ENCODE measurements at places on chromosomes 6 and 20. TPM values are rescaled to one million over a fixed set of nuclear protein-coding genes. Genes with fewer than 3 reads are reported as not detected.

GRCh38 chr6:37624121-37624520 lies 73.6 kb downstream of the MDGA1 start:
- DNase-seq, result no peak

- DNase-seq, result no peak
These were observed 49.2 kb upstream of the SASH1 start for GRCh38 chr6:148293181-148293995.

DNA sequence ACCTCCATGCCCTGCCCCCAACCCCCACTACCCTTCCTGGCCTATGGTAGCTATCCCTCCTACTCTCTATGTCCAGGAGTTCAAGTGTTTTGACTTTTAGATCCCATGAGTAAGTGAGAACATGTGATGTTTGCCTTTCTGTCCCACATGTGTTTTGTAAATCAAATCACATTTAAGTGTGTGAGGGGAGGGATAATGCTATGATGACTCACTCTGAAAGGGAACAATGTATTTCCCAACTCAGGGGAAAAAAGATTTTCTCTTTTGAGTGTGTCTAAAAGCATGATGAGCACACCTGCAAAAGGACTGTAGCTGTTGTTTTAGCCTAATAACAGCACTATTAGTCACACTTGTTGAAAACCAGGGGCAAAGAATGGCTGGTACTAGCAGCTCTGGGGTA lies 193.7 kb downstream of the GJA10 start:
- DNase-seq, result no peak

DNA sequence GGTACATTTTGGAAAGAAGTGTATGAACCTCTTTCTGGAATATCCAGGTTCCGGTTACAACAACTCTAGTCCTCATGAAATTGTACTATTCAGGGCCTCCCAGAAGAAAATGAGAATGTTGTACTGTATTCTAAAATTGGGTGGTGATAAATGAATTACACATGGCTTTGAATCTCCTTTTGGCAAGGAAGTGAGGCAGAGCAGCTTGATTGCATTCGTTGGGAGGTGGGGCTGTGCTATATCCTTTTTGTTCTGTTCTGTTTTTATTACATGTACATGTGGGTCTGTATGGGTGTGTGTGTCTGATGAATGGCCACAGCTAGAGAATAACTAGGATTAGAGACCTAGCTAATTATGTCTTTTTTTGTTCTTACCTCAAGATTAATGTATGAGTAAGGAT lies 37.8 kb upstream of the SNRPB2 start:
- DNase-seq, result no peak

- no peak for DNase-seq
These were observed 15.5 kb upstream of the TCFL5 start for GRCh38 chr20:62876902-62877816.

DNA sequence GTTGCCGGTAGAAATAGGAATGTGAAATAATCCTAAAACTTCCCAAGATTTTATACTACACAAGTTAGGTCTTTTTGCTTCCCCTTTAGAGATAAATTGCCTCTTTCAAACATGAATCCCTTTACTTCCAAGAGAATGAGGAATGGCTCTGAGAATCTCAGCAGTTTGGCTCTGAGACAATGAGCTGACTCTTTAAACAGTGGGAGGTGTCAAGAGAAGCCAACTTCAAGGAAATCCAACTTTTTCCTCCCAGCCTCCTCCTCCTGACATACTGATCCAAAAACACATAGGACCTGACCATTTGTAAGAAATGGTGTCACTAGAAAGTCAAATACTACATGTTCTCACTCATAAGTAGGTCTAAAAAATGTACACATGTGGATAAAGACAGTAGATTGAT lies 154.2 kb downstream of the ALDH8A1 start:
- no peak for DNase-seq

DNA sequence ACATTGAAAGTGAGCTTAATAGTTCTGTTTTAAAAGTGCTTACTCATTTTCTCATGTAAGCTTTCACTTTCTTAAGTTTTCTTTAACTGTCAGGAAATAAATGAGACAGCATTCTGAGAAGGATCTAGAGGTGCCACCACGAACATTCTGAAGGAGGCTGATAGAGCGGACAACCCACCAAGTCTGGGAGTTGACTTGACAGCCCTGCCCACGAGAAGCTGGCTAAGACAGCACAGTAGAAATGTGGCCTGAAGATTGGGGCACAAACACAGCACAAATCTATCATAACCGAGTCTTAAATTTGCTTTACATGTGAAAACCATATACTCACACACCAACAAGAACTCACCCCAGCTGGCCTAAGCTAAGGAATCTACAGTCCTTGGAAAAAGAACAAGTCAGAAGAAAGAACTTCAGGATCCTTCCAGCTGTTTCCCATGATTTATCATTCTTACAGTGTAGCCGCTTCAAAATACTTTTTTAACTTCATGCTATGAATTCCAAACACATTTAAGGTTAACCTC lies 144.2 kb upstream of the TNFAIP3 start:
- DNase-seq, result no peak

DNA sequence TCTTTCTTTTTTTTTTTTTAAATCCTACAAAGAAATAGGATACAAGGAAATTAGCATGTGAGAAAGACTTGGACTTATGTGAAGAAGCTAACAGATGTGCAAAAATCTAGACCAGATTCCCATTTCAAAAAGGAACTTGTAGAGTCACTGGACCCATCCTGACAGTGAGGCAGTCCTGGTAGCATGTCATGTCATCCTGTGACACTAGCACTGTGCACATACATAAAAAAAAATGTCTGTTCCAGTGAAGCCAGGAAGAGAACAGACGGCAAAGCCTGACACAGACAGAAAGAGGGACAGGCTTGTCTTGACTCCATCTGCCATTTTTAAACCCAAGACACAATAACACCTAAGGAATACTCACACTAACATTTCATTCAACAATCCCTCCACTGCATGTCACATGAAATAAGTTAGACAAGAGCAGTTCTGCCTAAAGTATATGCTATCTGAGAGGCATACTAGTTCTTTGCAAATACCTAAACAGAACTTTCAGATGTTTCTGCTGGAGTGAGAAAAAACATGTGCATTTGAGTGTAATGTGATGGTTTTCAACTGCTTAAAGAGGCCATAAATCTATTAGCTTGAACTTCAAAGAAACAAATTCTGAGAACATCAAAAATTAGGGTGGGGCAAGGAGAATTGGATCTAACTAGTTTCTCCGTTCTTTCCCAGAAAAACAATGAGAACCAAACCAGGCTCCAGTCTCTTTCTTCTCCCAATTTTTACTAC lies 159.6 kb downstream of the BACH2 start:
- no peak for DNase-seq

DNA sequence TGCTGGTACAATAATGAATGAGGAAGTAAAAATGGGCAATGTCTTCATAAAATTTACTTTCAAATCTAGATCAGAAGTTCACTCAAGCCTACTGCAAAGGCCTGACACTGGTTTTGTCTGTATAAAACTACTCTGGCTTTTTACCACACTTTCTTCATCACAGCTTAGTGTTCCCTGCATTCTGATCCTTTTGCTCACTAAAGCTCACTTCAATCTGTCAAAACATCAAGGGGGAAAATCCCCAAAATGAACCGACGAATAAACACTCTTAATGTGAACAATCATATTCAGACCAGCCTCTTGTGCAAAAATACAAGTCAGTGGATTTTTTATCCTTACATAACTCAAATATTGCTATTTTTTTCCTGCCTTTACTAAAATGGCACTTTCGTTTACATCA lies 98.5 kb downstream of the PRDM1 start:
- no peak for DNase-seq

DNA sequence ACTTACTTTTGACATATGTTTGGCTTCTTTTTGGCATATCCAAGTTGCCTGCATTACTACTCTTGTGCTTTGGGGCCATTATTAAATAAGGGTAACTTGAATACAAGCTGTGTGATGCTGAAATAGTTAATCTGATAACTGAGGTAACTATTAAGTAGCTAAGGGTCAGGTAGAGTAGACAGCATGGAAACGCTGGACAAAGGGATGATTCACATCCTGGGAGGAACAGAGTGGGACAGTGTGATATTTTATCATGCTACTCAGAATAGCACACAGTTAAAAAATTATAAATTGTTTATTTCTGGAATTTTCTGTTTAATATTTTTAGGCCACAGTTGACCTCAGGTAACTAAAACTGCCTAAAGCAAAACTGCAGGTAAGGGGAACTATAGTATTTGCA lies 483.9 kb downstream of the RFPL4B start:
- no peak for DNase-seq

DNA sequence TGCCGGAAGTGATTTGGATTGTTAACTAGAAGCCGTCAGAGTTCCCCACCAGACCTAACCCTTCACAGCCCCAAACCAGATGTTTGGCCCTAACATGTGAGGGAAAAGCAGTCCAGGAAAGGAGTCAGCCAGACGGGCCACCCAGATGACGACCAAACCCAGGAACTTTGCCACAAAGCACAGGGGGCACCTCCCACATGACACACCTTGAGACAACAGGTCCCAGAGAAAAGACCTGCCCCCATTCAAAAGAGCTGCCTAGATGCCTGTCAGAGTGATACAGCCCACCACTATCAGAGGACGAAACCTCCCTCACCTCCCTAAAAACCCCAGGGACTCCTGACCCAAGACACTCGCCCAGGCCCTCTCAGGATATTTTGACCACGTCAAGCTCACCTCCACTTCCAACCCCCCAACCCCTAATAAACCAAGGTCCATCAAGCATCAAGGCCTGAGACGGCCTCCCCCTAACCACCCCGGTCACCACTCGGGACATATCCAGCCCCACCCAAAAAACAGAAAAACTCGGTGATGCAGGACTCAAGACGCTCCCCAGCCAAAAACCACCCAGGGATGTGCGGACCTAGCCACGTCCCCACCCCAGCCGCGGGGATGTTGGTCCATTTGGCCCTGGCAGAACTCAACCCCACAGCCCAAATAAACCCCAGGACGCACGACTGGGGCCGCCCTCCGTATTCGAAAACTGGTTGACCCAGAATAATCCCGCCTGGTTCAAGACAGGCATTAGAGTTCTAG lies 662 bp downstream of the ZNF343 start:
- peak; percentile 34 for DNase-seq

- no peak for DNase-seq
These were observed 115.4 kb downstream of the SLC23A2 start for GRCh38 chr20:4885877-4886276.

GRCh38 chr20:17502105-17502504 lies 29.1 kb downstream of the BFSP1 start:
- DNase-seq, result no peak

DNA sequence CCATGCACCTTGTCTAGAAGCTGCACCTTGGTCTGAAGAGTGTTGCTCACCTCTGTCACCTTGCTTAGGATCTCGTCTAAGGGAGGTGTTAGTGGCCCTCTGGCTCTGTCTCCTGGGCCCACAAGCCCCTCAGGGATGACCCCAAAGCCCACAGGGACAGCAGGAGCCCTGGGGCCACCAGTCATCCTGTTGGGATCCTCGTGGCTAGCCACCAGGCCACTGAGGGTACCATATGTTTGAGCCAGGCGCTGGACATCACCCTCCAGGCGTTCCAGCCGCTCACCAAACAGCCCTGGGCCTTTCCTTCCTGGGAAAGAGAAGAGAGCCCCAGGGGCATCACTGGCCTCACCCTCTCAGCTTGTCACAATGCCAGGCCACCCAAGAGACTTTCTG lies 3.9 kb downstream of the EMILIN3 start:
- no peak for DNase-seq

DNA sequence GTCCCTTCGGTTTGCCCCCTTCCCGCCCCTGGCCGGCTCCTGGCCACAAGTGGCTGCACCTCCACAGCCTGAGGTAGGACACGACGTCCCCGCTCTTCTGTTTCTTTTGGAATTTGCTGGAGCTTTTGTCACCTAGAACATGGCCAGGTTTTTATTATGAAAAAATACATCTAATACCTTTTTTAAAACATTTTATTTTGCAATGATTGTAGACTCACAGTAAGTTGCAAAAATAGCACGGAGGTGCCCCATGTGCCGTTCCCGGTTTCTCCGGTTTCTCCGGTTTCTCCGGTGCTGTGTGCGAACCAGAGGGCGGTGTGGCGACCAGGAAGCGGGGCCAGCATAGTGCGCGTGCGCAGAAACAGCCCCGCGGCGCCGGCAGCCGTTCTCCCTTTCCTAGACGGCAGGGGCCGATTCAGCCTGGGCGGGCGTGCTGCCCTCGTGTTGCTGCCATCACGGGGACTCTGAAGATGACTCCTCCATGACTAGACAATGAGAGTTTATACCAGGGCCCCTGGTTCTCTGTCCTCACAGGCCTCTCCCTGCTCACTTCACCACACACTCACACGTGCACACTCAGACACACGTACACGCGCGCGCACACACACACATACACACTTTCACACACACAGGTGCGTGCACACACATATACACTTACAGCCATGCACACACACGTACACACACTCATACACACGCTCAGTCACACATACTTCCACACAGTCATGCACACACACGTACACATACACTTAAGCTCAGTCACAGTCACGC lies 102.1 kb downstream of the TMEM242 start:
- peak; percentile 92 for DNase-seq

DNA sequence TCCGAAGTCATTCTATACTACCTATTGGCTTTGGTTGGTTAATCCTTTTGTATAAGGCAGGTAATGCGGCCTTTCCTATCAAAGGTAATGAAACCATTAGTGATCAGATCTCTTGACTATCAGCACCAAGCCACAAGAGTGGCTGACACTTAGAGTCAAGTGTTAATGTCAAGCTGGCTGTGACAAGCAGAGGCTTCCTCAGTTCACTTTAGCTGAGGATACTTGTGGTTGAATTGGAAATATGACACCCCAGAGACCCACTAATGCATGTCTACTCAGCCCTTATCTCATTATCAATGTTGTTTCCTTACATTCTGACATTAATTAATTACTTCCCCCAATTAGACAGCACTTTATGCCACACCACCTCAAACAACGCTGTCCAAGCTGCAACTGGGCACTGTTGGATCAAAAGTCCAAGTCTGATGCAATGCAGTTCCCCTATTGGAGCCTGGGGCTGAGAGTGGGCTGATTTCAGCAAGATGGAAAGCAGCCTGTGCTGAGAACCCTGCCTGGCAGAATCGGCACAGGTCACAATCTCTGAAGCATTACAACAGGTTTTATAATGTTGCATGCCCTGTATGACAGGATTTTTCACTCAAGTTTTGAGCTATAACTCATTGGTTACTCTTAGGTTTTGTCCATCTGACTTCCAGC lies 273.5 kb downstream of the COL12A1 start:
- no peak for DNase-seq

LY6G6C gene
- not detected for total RNA-seq

TAGAP gene
- 0.07 TPM for total RNA-seq

PTCRA gene
- not detected for total RNA-seq

GABRR1 gene
- total RNA-seq, result not detected

PRKN gene
- total RNA-seq, result not detected

ENPP3 gene
- total RNA-seq, result 17.7 TPM

PTPRK gene
- 0.20 TPM for total RNA-seq

SNAP25 gene
- total RNA-seq, result not detected

TAB2 gene
- 23.2 TPM for total RNA-seq

IP6K3 gene
- not detected for total RNA-seq

LY6G6F gene
- 0.18 TPM for total RNA-seq
